ENCODE measurements at places on chromosomes 3 and 15.

DNA sequence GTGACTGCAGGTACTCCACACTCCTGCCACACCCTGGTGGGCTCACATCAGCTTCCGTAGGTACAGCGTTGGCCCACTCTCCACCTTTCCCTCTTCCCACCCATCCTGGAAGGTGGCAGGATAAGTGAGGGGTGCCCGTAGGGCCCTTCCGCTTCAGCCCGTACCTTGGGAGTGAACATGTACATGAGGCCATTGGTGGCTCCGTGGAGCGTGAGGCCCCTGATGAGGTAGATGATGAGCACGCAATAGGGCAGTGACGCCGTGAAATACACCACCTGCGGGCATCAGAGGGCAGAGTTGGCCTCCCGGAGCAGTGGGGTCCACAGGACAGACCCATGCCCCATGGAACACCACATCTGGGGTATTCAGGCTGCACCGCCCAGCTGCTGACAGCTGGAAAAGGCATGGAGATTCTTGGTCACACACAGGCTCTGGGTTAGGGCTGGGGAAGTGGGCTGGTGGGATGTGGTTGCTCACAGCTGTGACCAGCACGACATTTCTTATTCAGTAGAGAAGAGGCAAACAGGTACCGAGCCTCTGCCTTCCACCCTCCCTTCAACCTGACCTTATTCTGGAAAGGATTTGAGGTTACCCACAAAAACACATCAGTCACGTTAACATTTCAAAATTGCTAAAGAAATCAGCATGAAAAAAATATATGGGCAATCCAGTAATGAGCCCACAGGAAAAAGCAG is 23.8 kb downstream of the SLC6A20 start:
- DNase-seq, result no peak

DNA sequence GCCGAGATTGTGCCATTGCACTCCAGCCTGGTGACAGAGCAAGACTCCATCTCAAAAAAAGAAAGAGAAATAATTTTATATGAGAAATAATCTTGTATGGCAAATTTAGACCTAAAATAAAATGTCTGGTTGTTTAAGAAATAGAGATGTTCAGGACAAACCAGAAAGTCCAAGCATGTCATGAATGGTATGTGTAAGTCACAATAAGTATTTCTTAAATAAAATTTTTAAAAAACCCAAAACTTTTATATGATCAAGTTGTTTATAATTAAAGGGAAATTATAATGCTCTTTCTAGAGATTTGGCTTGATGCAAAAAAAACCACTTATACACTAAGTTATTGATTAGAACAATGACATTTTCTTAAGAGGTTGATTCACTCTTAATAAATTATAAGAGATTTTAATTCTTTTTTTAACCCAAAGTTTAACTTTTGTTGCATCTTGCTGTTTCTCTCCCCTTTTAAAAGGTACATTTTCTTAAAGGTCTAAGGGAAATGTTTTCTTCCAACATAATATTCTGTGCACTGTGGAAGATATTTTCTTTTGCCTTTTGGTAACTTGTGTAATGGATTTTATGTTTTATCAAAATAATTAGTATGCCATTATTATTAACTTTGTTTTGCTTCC is 105.7 kb downstream of the RTP4 start:
- DNase-seq, result no peak

DNA sequence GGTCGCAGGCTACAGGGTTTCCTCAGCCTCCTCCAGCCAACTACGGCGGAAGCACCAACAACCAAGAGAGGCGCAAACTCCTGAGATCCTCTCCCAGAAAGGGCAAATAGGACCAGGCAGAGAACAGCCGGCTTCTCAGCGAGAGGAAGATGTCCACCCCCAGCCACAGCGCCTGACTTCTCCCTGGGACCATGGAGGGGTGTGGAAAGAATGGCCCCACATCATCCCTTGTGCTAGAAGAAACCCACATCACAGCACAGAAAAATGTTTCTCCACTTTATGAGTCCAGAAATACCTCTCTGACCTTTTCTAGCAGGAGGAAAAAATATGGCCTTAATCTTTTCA is 105.7 kb downstream of the XXYLT1 start:
- no peak for DNase-seq

GRCh38 chr3:192188218-192188835 is 539.0 kb downstream of the FGF12 start:
- peak; percentile 8 for DNase-seq

- DNase-seq, result peak; percentile 90
These were observed at the start of gene TRA2B for GRCh38 chr3:185937689-185938374. TSS of gene TRA2B (minus strand) at chr3:185938014. CDS start at chr3:185937860, 154 bp downstream.

DNA sequence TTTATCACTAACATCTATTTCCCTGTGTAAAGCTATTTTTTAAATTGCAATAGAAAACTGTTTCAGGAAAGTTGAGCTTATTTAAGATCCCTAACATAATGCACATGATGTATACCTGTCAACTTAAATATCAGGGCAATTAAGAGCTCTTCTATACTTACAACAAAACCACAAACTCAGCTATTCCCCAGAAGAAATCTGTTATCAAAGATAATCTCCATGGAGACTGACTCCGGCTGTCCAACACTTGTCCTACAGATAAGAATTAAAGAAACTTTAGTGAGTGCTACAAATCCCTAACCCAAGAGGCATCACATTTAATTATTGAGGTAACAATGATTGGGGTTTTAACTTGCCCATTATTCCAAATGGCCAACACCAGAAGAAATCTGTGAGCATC is 3.4 kb downstream of the SELENOK start:
- DNase-seq, result no peak

DNA sequence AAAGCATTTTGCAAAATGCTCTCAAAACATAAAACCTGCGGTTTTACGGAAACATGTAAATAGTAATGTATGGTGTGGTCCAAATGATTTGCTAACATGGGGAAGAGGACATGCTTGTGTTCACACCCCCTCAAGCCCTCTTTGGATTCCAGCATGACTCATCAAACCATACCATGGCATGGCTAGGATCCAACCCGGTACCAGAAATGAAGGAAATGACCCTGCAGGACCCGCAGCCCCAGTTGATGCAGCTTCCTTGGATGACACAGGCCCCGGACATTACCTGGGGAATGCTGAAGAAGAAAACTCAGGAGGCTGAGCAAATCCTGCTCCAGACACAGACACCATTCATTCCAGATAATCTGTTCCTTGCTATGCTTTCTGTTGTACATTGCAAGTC is 222.9 kb downstream of the DTWD1 start:
- DNase-seq, result no peak

- DNase-seq, result no peak
These were observed 11.2 kb upstream of the CAPN3 start for GRCh38 chr15:42348083-42348482.

- DNase-seq, result no peak
These were observed 225.2 kb downstream of the VPS13C start for GRCh38 chr15:61835029-61835428.

DNA sequence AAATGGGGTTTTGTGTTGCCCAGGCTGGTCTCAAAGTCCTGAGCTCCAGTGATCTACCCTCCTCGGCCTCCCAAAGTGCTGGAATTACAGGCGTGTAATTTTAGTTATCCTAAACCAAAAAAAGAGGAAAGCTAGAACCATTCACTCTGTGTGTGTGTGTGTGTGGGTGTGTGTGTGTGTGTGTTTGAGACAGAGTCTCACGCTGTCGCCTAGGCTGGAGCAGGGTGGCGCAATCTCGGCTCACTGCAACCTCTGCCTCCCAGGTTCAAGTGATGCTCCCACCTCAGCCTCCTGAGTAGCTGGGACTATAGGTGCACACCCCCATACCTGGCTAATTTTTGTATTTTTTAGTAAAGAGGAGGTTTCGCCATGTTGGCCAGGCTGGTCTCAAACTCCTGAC is 84.0 kb downstream of the TFDP2 start:
- no peak for DNase-seq
